ENCODE measurements at places on chromosomes 11 and 22. TPM values are rescaled to one million over a fixed set of nuclear protein-coding genes. Genes with fewer than 3 reads are reported as not detected.

DNA sequence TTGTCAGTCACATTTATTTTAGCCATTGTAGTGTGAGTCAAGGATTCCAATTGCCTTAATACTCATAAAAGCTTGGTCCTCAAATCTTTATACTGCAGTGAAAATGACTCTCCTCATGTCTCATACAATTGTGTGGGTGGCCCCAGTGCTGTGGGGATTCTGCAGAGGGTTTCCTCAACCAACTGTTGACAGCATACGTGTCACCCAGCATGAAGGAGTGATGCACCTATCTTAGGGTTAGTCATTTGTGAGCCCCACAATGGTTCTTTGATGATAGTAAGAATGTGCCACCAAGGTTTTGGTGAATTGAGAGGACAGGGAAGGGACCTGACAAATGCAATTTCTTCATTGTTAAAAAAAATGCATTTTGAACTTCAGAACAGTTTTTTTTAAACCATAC is 1046.2 kb downstream of the OPCML start:
- no peak for DNase-seq

- no peak for DNase-seq
Measured at GRCh38 chr11:16737818-16738192, 642 bp upstream of the C11orf58 start.

GRCh38 chr22:39473851-39474250 is 17.0 kb downstream of the MGAT3 start:
- no peak for DNase-seq

DNA sequence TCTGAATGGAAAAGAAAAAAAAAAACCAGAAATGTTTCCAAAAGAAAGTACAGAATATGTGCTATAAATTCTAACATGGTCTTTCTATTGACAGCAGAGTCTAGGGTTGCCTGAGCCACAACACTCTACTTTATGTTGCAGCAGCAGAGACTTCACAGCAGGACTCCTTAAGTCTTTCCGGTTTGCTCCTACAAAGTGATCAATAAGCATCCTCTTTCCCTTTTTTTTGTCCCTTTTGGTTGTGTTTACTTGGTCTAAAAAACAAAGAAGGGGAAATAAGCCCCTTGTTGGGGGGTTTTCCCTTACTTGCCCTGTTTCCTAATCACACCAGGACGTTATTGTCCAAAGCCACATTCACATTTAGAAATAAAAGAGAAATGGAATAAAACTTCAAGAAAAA is 163.1 kb upstream of the MPPED2 start:
- no peak for DNase-seq

DNA sequence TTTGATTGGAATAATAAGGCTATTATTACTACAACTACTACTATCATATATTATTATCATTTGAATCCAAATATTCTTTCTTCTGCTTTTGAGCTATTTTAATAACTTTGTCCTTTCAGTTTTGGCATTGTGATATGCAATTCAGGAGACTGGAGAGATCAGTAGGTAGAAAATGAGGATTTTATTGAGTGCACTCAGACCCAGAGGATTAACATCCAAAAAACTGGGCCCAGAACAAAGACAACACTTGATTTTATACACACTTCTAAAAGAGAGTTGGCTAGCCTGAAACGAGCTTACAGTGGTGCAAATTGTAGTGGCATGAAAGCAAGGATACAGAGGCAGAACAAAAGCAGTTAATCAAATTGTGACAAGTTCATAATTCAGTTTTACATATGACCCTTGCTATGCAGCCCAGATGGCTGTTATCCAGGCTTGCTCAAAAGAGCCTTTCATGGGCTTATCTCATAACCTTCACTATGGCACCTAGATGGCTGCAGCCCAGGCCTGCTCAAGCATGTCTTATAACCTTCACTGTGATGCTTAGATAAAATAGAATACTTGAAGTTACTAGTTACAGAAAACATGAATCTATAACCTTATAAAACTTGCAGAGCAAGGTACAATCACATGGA is 796.3 kb upstream of the RAG2 start:
- no peak for DNase-seq

DNA sequence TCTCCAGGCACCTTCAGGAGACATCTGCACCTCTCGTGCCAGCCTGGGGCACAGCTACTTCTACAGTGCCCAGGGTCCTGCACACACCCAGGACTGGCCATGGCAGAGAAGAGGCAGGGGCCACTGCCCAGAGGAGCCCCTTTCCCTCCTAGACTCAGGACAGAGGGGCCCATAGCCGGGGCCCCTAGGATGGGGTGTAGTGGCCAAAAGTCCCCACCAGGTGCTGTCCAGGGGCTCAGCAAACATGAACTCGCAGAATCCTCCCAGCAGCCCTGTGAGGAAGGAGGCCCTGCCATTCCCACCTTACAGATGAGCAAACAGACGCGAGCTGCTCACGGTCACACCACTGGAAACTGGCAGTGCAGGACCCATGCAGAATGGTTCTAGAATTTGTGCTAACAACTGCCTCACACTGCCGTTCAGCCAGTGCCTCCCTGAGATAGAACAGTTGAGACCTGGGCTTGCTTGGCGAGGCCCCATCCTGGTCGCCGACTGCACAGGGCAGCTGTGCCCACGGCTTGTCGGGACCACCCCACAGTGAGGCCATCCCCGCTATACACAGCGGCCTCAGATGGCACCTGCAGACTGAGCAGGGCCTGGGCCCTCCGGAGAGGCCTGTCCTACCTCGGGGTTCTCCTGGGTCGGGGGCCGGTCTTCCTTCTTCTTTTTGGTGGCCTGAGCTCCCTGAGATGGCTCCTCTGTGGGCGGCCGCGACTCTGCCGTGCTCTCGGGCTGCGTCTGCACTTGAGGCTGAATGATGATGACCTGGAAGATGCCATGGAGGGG is 96.4 kb downstream of the PHF21B start:
- DNase-seq: peak; percentile 77

GRCh38 chr22:22893891-22894739 is 6.5 kb downstream of the IGLL5 start:
- no peak for DNase-seq

DNA sequence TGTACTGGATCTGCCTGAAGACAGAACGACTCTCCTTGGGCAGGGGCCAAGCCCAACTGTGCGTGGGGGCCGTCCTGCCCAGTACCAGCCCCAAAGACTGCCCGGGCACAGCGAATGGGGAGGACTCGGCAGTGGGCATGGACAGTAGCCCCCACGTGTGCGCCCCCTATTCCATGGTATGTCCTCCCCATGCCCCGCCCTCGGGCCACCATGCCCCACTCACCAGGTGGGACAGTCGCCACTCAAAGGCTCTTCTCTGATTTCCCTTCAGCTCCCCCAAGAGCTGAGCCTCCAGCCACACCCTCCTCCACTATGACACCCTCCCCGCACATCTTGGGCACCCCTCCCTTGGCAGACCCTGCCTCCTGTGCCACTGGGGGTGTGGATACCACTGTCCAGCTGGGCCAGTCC is 43.5 kb downstream of the GNB1L start:
- DNase-seq: peak; percentile 50

DNA sequence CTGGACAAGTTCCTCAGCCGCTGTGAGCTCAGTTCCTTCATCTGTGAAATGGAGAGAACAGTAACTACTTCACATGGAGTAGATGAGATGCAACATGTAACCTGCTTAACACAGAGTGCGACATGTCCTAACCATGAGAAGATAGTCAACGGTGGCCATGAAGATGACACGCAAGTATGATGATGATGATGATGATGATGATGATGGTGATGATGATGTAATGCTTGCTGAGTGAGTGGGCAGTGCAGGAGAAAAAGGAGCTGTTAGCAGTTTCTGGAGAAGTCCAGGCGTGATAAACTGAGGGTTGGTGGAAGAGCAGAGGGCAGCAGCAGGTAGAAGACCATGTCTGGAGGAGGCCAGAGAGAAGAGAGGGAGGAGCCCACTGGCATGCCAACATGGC is 90.8 kb upstream of the CD82 start:
- DNase-seq: no peak

DNA sequence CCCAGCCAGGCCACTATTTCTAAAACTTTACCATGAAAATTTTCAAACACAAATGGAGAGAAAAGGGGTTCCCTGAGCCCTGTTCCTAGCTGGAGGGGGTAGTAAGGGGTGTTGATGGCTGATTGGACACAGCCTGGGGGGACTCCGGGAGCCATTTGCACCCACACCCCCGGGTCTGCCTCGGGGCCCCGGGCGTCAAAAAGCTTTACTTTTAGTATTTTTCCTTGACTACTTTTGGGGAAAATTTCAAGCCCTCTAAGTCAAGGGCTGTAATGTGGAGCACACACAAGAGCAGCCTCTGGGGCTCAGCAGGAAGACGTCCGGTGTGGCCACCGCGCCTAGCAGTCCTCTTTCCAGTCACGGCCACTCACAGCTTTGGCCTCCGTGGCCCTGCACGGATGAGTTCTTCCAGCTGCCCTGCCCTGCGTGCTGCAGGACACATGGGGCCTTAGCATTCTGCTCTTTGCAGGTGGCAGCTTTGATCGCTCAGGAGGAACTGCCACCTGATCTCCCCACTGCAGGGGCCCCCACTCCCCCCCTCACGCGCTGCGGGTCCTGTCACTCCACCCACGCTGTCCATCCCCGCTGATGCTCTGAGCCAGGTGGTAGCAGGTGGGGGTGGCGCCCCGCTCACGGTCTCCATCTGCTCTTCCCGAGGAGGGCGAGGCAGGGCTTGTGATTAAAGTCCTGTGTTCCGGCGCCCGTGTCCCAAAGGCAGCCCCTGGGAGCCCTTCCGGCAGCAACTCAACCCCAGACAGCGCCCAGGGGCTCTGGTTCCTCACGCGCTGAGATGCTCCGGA is 14.4 kb downstream of the RNH1 start:
- no peak for DNase-seq

- no peak for DNase-seq
Measured at GRCh38 chr11:11413776-11414175, 60.7 kb upstream of the CSNK2A3 start.

- peak; percentile 82 for DNase-seq
Measured at GRCh38 chr22:41446057-41446501, 522 bp downstream of the TOB2 start.

GRCh38 chr11:92744929-92745585 is 224.4 kb upstream of the MTNR1B start:
- DNase-seq: no peak

DNA sequence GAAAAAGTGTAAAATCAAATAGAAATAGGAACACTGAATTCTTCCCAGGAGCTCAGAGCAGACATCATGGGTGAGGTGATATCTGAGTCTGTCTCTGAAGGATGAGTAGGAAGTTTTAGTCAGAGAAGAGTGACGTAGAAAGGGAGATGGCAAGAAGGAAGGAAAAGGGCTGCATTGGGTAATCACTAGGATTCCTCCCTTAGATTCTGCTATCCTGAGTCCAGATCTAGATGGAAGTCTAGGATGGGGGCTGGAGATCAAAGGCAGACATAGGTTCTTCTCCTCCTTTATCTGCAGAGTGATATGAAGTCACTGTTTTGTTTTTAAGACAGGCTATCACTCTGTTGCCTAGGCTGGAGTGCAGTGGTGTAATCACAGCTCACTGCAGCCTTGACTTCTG is 30.4 kb downstream of the POU2F3 start:
- no peak for DNase-seq

DNA sequence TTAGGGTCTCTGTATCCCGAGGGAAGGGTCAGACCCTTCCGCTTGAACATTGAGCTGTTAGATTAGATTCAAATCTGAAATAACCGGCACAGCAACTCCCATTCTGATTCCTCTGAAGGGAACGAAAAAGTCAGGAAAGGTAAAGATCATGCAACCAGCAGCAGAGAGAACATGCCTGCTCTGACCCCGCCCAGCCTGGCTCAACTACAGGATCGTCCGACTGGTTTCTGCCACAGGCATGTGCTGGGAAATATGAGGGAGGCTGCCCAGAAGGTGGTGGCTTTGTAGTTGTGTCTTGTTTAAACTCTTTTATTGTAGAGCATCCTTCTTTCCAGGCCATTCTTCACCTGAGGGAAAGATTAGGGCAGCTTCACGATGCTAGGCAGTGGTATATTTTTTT is 5.0 kb upstream of the MTNR1B start:
- no peak for DNase-seq

GRCh38 chr11:60739114-60739513 is 14.6 kb downstream of the MS4A18 start:
- DNase-seq: no peak

DNA sequence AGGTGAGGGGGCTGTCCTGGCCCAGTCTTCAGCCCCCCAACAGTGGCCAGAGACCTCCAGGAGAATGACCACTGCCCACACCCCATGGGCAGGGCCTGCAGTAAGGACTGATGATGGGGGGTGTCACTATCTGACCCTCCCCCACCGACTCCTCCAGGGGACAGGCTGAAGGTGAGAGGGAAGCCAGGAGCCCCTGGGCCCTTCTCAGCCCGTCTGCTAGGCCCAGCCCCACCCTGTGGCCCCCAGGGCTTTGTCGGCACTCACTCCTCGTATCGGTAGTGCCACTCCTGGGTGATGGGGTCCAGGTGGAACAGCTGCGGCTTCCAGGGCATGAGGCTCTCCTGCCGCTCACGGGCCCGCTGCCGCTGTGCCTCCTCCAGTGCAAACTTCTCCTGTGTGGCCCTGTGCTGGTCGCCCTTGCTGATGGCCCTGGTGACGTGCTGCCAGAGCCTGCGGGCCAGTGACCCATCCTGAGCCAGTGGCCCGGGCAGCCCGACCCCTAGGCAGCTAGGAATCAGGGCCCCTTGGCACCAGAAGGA is 35.4 kb upstream of the CARS1 start:
- no peak for DNase-seq

DNA sequence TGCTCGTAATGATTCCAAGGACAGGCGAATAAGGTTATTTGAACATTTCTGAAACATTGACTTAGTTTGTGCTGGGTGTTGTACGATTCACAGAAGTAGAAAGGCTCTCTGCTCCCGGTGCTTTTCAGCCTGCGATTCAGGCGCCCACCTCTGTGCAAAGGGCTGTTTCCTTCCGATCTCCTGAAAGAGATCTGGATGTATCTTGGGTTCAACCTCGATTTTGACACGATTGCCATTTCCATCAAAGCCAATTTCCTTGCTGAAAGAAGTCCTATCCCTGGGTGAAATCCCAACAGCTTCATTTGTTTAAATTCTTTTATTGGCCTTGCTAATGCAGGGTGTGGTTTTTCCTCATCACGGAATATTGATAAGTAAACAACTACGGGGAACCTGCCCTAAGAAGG is 1.1 kb upstream of the ZC3H12C start:
- no peak for DNase-seq

Gene TALDO1
- total RNA-seq: 76.8 TPM

Gene NRIP3
- 3.1 TPM for total RNA-seq

Gene KLHDC7B
- 0.14 TPM for total RNA-seq

Gene NLRP6
- 0.42 TPM for total RNA-seq

Gene HORMAD2
- total RNA-seq: not detected

Gene POU2AF3
- 2.0 TPM for total RNA-seq

Gene SHISA8
- total RNA-seq: not detected

Gene KRTAP5-1
- not detected for total RNA-seq

Gene INPPL1
- 110 TPM for total RNA-seq

Gene SLC1A2
- total RNA-seq: 2.9 TPM

Gene KCNQ1OT1
- 1.8 TPM for total RNA-seq

Gene P2RY2
- 0.74 TPM for total RNA-seq

Gene KLHL35
- total RNA-seq: 0.67 TPM

Gene MMP8
- 0.67 TPM for total RNA-seq

Gene BTG4
- not detected for total RNA-seq

Measured in posterior vena cava (tissue), 2 donors.